Activated naive CD8-positive, alpha-beta T cell treated with anti-CD3 and anti-CD28 coated beads, Interleukin-2, amount 10 ng/mL, durations not matched to agents 7 days and 5 days (primary cell): ENCODE measurements at places on chromosomes 1 and 21. TPM values are rescaled to one million over a fixed set of nuclear protein-coding genes. Genes with fewer than 3 reads are reported as not detected.

- DNase-seq: no peak
Measured at GRCh38 chr1:167666416-167666815, 36.4 kb downstream of the RCSD1 start.

DNA sequence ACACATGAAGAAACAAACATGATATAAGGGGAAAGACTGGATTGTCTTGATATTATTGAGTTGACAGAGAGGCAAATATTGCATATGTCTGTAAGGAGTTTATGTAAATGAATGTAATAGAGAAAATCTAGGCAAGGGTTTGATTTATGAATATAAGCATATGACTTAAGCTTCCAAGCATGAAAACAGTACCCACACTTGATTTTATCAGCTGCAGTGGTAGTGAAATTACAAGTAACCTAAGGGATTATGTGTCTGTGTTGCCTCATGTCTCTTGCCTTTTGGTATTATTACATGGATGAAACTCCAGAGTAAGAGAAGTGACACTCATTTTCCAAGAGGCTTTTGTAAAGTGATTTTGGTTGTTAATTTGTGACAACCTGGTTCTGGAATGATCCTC is 1678.9 kb downstream of the KCNT2 start:
- no peak for DNase-seq

DNA sequence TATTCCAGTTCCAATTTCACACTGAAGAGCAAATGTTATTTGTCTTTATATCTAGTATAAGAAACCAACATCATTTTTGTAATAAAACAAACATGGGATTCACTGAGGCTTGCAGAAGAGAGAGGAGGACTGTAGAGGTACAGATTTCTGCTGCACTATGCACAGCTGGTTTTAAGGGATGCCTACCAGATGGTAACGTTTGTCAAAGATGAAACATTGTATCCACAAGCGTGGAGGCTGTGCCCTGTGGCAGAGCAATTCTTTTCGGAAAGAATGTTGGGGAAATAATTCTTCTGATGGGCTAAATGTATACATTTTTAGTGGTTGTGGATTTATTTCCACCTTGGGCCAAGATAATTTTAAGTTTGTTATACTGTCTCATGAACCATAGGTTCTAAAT is 272.4 kb downstream of the DUSP10 start:
- DNase-seq: no peak

GRCh38 chr1:41953291-41953690 is 34.6 kb upstream of the HIVEP3 start:
- DNase-seq: no peak

- DNase-seq: peak; percentile 46
Measured at GRCh38 chr1:192575499-192576189, at the start of gene RGS1. RGS1 (plus strand) TSS chr1:192575773; CDS start chr1:192575793, 20 bp downstream.

Gene TIE1
- total RNA-seq: 0.23 TPM
